Activated T-helper 1 cell treated with anti-CD3 and anti-CD28 coated beads, Interleukin-2, amount 50 U/mL, for 16 hours (primary cell): ENCODE measurements at places on chromosomes 2 and 18.

- no peak for DNase-seq
Observed at GRCh38 chr2:110997331-110998045, 123.2 kb upstream of the BCL2L11 start.

DNA sequence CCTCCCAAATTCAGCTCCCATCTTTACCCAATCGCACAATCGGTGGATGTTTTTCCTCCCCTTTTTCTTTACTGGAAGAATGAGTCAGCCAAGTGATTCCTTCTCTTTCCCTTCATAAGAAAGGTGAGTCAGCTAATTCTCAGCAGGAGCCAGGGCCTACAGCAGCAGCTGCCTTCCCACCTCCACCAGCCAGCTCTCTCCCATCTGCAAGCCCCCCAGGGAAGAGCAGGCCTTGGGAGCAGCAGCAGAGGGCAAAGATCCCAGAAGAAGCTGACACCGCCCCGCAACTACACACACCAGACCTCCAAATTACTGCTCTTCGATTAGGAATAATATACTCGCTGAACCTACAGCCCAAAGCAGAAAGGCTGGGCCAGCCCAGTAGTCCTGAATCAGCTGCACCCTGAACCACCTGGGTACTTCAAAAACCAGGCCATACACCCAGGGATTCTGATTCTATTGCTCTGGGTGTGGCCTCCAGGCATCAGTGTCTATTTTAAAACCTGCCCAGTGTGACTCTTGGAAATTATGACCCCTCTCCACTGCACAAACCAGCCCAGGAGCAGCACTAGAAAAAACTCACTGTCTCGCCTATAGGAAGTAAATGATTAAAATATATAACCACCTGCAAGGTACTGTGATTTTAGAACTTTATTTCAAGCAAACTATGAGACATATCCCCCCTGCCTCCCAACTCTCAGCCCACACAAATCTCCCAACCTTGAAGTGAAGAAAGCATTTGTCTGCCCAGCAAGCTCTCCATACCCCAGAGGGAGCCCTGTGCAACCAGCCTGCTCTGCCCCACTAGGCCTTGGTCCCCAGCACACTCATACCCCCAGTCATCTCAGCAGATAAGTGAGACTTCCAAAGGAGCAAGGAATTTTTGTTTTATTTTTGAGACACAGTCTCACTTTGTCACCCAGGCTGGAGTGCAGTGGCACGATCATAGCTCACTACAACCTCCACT, 7.3 kb downstream of the SFXN5 start:
- no peak for DNase-seq

DNA sequence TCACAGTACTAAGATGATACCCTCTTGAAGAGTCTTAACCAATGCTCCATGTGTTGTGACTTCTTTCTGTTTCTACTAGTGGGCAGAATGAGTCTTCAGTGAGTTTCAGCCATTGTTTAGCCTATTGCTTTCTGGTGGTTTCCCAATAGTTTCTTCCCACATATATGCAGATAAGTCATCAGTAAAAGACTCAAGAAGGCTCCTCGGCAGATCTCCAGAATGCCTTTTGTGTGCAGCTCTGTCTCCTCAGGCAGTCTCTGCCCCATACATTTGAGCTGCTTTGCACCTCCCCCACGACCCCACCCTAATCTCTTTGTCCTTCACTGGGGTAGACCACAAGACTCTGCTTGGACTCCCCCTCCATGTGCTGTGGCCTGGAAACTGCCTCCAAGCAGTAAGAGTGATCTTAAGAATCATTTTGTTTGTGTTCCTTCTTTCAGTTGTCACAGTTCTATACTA, 71.6 kb upstream of the CHRNA1 start:
- no peak for DNase-seq

GRCh38 chr2:170930131-170930990, 1.3 kb downstream of the GORASP2 start:
- DNase-seq = no peak

- no peak for DNase-seq
Observed at GRCh38 chr2:121368836-121369235, 83.8 kb upstream of the TFCP2L1 start.

DNA sequence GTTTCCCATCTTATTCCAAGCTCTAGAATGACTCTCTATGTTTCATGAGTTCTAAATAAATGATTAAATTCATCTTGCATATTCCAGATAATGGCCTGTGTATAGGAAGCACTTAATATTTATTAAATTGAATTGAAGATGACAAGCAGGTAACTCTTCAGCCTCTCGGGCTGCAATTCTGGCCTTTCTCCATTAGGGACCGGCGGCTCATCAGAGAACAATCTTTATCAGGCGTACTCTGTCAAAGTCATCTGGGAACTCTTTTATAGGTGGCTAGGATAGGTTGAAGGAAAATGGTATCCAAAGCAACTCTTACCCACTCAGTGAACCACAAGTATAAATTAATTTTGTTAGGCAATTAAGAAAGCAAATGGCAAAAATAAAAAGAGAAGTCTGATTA, 308.5 kb downstream of the NOL4 start:
- DNase-seq = no peak

DNA sequence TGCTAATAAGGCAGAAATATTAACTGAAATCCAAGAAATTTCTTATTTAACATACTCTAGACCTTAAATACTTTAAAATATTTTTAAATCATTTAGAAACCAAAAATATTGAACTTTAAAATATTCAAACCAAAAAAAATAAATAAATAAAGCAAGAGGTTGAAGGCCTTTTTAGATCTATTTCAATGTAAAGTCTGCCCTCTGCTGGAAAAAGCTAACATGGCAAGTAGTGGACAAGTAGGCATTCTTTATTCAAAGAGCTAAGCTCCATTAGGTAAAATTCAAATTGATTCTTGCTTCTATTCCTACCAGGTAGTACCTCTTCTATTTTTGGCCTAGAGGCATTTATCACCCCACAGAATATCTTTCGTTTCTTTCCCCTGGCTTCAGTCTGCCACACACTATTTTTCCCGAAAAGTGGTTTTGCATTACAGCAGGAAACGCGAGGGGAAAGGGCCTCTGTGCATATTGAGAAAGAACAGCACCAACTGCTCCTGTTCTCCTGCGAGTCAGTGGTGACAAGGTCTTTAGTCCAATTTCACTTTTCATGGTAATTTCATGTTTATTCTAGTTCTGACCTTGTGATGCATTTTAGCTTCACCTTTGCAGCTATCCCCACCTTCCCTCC, 20.4 kb downstream of the IFIH1 start:
- DNase-seq = no peak

- peak; percentile 81 for DNase-seq
Observed at GRCh38 chr2:12716282-12717190, at the start of gene TRIB2. Gene TRIB2 (plus strand): TSS chr2:12716936. CDS start chr2:12718308, 1,372 bp downstream.

DNA sequence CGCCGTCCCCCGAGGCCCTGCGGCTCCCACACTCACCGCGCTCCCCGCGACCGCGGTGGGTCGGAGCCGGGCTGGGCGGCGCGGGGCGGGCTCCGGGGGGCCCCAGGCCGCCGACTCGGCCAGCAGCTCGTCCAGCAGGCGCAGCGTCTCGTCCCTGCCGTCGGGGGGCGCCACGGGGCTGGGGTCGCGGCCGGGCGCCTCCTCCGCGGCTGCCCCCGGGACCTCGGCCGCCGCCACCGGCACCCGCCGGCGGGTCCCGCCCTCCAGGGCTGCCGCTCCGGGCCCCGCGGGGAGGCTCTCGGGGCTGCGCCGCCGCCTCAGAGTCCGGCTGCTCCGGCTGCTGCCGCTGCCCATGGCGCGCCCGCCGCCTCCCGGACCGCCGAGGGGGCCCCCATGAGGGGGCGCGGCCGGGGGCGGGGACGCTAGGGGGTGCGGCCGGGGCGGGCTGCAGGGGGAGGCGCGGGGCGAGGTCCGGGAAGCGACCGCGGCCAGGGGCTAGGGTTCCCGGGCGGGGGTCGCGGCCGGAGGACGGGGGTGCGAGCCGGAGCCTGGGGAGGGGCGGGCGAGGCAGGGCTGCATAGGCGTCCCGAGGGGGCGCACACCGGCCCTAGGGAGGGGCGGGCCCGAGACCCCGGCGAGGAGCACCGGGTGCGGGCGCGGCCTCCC, at the start of gene CYS1:
Gene CYS1 (minus strand): TSS at position 542 of the 666 bp plus-strand sequence. CDS start 188 bp downstream, at position 354.
- DNase-seq = no peak

GRCh38 chr2:236642584-236643291, 73.1 kb downstream of the ACKR3 start:
- no peak for DNase-seq

DNA sequence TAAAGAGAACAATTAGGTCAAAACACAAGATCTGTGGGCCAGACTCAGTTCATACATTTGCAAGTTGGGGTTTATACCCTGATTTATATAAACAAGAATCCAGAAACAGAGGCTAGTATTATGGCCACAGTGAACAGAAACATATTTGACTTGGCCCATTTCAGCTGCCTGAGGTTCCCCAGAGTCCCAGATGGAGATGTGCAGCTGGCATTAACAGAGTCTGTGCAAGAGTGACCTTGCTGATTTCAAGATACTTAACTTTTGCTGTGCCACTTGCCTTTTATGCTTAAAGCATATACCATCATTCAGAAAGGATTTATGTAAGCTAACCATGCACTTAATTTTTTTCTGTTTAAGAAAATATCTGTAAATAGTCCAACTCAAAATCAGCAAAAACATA, 636.3 kb downstream of the TRIB2 start:
- no peak for DNase-seq
